CD4-positive, alpha-beta T cell treated with Interleukin-15 for 4 hours (primary cell): ENCODE measurements at places on chromosomes 11 and 22.

DNA sequence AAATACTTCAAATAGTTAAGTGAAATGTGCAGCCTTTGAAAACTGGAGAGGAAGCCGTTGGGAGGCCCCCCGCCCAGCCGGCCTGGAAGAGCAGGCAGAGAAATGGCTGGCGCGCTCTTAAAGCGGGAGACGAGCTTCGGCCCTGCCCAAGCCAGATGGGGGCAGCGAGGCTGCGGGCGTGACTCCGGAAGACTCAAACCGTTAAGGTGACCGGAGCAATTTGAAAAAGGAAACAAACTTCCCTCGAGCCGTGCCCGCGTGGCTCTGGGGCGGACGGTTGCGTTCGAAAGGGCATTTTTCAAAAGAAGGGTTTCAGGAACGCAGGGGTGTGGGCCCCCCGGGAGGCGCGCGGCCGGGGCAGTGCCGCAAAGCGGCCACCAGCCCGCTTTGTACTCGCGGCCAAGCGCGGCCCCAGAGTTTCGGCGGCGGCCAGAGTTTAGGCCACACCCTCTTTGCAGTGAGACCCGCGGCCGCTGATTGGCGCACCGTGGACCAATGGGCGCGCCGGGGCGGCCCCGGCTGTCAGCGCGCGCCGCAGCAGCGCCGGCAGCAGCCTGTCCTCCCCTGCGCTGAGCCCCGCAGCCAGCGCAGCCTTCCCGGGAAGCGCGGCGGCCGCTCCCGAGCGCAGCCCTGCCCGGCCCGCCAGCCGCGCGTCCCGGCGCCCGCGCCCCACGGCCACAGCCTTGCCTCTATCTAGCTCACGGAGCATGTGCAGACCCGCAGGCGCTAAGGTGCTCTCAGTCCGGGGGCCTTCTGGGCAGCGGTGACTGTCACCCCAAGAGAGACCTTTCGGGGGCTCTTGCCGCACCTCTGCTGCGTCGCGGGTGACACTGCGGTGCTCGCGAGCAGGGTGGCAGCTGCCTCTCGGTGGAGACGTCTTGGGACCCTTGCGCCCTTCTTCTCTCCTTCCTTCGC, at the start of gene NAV2:
Gene NAV2 (plus strand): TSS at position 557 of the 915 bp plus-strand sequence. CDS start 859 bp downstream, outside the sequence.
- peak; percentile 72 for DNase-seq

DNA sequence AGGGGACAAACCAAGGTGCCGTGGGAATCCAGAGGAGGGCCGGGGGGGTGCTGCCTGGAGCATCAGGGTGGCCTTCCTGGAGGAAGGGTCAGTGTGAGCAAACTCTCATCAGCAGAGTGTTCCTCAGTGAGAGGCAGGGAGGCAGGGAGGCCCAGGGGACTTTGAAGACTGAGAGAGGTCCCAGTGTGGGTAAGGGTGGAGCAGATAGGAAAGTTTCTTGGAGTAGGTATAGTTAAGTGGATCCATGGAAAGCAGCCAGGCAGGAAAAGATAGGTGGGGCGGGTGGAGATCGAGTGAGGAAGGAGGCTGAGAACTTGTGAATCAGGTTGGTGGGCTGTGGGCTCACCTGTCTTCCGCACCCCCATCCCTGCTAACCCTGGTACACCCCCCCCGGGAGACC, 9.3 kb downstream of the UPK3A start:
- no peak for DNase-seq

DNA sequence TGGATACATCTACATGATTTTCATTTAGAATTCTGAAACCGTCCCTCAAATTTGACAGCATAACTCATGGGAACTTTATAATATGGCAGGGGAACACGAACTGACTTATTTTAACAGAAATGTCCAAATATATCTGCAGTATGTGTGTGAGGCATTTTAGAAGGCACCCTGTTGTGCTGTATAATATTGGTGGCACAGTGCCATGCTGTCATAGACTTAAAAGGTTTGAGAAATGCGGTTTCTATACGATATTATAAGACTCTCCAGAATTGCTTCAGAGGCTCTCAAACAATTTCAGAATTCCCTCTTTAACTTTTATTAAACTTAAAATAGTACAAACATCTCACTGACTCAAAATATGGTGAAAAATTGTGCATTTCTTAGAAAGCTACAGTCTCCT, 181.6 kb downstream of the MSANTD4 start:
- no peak for DNase-seq

DNA sequence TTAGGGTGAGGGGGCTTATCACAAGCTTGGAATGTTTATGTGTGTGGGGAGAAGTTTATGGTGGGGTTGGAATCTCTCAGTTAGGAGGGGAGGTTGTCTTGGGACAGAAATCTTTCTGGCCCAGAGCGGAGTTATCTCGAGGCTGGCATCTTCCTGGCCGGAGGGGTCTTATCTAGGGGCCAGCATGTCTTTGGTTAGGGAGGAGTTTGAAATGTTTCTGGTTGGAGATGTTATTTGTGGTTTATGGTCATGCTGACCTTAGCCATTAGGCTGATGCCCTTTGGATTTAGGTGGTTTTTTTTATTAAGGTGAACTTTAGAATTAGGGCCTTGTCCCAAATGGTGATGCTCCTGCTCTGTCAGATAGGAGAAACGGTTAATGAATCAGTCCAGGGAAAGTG, 7.9 kb upstream of the RBMXL2 start:
- no peak for DNase-seq

GRCh38 chr22:31139066-31139465, 1.2 kb downstream of the PLA2G3 start:
- no peak for DNase-seq

DNA sequence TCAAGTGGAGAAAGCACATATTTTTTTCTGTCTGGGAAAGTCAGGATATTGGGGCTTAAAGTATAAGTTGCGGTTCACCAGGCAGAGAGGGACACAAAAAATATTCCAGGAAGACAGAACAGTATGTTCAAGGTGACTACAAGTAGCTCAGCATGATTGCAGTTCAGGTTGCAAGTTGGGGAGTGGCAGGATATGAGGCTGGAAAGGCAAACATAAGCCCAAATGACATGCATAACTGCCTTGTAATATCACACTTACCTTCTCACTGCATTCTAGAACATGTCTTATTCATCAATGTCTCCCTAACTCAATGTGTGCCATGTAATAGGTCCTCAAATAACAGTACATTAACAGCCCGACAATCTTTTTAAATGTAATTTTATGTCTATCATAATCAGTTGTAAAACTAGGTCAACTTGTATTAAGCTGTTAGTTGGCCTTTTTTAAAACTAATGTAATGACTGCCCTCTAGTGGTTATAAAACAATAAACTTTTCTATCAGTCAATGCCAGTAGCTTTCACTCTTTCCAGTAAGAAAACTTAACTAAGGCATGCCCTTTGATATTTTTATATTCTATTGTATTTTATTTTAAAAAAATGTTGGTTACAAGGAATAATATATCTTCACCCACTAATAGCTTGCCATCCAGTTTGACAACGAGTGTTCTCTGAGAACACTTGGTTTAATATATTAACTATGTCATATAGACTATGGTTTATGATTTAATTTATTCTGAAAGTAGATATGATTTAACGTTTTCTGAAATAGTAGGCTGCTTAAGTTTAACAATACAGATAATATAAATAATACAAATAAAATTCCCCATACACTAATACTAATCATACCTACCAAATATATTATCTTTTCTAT, 39.4 kb upstream of the CFAP300 start:
- peak; percentile 41 for DNase-seq

- no peak for DNase-seq
Observed at GRCh38 chr22:44929359-44930015, 80.3 kb downstream of the PHF21B start.

GRCh38 chr22:49525360-49525759, 302.3 kb downstream of the BRD1 start:
- no peak for DNase-seq

DNA sequence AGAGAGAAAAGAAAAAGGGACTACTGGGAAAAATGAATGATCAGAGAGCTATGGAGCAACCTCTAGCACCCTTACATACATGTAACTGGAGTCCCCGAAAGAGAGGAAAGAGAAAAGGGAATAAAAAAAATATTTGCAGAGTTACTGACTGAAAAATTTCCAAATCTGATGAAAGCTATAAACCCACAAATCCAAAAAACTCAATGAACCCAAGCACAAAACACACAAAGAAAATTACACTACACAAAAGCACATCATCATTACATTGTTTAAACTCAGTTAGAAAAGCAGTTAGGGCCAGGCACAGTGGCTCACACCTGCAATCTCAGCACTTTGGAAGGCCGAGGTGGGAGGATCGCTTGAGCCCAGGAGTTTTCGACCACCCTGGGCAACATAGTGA, 6.7 kb downstream of the VPS37C start:
- DNase-seq = no peak

- no peak for DNase-seq
Observed at GRCh38 chr11:47987781-47988180, 7.4 kb downstream of the PTPRJ start.

DNA sequence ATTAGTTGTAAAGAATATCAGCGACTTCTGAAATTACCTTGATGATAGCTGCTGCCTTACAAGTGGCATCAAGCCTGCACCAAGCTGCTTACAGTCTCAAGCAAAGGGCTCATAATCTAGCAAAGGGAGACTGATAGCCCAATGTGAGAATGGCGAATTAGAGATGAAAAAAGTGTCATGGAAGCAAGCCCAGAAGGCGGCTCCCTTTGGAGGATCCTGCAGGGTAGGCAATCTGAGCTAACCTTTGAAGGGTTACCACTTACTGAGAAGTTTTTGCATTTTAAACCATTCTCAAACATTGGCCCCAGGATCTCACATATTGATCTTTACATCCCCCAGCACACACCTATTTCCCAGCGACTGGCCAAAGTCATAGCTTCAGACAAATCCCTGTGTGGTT, 18.5 kb downstream of the GAB2 start:
- DNase-seq = no peak

GRCh38 chr11:47152953-47153950, 23.4 kb downstream of the ARFGAP2 start:
- DNase-seq = peak; percentile 40

GRCh38 chr11:1335811-1336761, 26.7 kb upstream of the TOLLIP start:
- DNase-seq = peak; percentile 34

DNA sequence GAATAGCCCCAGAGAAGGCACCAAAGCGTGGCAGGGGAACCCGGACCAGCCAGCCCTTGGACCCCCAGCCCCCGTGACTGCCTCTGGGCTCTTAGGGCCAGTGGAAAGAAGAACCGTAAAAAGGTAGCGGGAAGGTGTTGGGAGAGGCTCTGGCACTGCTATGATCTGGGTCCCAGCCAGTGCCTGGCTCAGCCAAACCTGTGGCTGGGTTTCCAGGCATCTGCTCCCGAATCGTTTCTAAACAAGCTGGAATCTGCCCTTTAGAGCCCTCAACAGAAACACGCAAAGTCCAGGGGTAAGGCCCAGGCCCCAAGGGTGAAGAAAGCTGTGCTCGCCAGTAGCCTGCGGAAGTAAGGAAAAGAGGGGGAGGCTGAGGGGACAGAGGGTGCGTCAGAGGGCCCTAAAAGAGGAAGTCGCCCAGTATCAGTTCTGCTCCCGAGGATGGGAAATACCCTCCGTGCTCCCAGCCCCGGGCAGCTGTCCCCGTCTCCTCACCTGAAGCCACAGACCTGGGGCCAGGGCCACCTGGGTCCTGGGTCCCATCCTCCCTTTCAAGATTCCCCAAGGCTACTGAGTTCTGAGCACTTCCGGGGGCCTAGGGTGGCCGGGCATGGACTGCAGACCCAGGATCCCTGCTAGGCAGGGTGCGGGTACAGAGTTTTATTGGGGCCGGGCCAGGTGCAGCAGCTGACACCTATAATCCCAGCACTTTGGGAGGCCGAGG, 24.7 kb downstream of the IL10RA start:
- no peak for DNase-seq
